NCI-H2171 (cell line): ENCODE measurements at places on chromosomes 6 and 20.

DNA sequence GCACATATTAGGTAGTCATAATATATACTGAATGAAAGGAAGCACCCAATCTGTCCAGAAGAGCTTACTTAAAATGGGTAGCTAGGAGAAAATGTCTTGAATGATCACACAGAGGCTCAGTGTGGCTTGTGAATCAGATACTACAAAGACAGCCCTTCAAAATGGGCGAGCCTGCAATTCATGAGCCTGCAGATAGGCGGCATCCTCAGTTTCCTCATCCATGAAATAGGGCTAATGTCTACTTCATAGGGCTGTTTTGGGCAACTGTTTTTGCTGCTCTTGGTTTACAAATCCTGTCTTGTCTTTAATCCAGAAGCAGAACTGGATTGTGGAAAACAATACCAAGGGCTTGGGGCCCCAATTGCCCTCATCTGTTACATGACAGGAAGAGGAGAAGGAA is 129.3 kb upstream of the KCNK16 start:
- DNase-seq: no peak

DNA sequence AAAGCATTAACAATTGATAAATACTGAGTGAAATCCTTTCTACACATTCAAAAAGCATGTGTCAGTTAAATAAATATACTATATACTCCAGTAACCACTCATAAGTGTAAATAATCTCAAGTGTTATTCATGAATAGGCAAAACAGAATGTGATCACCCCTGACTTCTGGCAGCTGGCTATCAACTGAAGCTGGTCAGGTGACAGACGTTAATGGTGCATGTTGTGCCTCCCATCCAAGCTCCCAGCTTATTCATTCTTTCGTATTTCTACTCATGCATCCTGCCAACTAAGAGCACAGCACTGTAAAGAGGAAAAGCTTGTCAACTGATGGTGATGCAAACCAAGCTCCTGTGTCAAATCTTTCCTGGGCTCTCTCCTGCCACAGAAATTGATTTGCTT is 7.7 kb downstream of the PSMB1 start:
- DNase-seq: no peak

- DNase-seq: no peak
These were observed 8.1 kb downstream of the PTPN1 start for GRCh38 chr20:50518270-50518721.

GRCh38 chr6:46338131-46338530 is 153.1 kb downstream of the RCAN2 start:
- no peak for DNase-seq

DNA sequence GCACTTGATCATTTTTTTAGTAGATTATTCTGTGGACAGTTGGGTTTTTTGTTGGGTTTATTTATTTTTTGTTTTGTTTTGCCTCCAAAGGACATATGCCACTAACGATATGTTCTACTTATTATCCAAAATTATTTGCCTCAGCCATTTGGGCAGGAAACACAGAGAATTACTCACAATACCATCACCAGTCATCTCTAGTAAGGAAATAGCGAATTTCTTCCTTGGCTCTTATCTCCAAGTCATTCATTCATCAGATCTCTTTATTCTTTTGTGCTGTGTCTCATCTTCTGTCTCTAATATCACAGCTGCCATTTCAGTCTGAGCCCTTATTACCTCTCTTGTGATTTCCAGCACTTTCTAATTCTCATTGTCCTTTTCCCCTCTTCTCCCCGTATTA is 130.4 kb upstream of the SMLR1 start:
- DNase-seq: no peak

GRCh38 chr20:3786126-3786484 is 435 bp downstream of the CENPB start:
- DNase-seq: peak; percentile 52

- no peak for DNase-seq
These were observed 62.7 kb downstream of the FOXC1 start for GRCh38 chr6:1672379-1672778.

- no peak for DNase-seq
These were observed 15.1 kb upstream of the ISM1 start for GRCh38 chr20:13205848-13206434.

- DNase-seq: no peak
These were observed 72.3 kb downstream of the RAMACL start for GRCh38 chr6:166514196-166514595.

GRCh38 chr20:774016-774659 is 5.8 kb upstream of the SLC52A3 start:
- DNase-seq: no peak

- no peak for DNase-seq
These were observed 177.7 kb upstream of the CDYL start for GRCh38 chr6:4598384-4598995.

DNA sequence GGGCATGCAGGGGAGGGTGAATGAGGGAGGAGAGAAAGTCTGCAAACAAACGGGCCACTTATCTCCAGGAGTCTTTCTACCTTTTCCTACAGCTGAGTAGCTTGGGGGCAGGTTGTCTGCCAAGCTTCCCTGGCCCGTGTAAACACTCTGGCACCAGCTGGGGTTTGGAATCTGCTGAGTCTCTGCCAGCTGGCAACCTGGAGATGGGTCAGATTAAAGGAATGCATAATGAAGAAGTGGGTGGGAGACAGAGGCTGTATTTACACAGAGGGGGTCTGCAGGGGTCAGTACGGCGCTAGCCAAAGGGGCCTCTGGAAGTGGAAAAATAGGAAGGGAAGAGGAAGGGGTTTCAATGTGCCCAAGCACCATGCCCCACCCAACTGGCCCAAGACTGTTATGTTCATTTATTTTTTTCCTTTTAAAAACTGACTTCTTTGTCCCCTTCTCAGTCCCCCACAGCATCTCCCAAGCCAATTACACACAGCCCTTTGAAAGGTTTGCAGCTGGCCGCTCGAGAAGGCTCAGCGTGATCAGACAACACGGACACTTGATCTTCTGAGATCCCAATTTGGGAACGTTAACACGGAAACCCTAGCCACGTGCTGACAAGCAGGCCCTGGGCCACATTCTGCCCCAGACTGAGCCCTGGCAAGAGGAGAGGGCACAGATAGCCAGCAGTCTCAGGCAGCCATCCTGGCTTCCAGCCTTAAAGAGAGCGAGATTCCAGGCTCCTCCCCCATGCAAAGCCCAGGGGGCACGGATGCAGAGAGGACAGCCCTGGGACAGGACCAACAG is 25.2 kb downstream of the TRAM2 start:
- peak; percentile 56 for DNase-seq

GRCh38 chr6:146311079-146311478 is 232.6 kb upstream of the RAB32 start:
- DNase-seq: no peak

GRCh38 chr6:28205879-28206278 is 19.2 kb upstream of the ZSCAN9 start:
- DNase-seq: no peak

GRCh38 chr6:130982941-130983456 is 80.0 kb downstream of the EPB41L2 start:
- DNase-seq: no peak

DNA sequence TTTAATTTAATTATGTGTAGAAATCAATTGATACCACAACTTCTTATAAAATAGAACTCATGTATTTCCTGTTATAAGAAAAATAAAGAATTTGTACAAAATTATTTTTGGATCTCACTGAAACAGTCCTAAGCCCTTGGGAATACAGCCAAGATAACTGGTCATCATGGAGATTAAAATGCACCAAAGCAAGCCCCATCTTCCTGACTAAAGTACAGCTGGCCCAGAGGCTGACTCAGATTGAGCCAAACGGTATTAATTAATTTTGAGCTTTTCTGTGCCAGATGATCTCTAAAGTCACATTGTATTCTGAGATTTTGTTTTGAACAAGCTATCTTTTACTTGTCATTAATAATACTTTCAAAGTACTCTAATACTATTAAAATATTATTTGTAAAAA is 978.5 kb downstream of the TBC1D32 start:
- no peak for DNase-seq

- no peak for DNase-seq
These were observed 24.4 kb downstream of the COMMD7 start for GRCh38 chr20:32718749-32719348.

DNA sequence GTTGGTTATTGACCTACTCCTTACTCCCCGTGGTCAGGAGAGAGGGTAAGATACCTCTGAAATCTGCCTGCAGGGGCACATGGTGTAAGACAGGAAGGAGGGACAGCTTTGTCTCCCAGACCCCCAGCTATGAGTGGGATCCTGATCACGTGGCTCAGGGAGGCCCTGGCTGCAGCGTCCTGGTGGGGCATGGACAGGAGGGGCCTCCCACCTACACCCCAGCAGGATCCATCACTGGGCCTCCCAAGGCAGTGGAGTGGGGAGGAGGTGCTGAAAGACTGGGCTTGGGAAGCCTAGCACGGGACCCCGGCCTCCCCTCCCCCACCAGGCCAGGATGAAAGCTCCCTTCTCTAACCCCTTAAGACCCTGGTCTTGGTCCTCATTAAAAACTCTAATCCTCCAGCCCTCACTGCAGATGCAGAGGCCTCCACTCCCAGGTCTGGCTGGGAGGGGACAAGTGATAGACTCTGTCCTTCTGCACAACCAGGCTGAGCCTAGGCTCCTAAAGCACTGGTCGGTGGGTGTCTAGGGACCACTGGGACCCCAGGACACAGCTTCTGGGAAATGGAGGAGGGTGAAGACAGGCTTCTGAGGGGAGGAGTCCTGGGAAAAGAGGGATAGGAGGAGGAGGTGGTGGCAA is 29.6 kb upstream of the VEGFA start:
- no peak for DNase-seq

- no peak for DNase-seq
These were observed 43.8 kb upstream of the RPS6KA2 start for GRCh38 chr6:166670894-166671293.

DNA sequence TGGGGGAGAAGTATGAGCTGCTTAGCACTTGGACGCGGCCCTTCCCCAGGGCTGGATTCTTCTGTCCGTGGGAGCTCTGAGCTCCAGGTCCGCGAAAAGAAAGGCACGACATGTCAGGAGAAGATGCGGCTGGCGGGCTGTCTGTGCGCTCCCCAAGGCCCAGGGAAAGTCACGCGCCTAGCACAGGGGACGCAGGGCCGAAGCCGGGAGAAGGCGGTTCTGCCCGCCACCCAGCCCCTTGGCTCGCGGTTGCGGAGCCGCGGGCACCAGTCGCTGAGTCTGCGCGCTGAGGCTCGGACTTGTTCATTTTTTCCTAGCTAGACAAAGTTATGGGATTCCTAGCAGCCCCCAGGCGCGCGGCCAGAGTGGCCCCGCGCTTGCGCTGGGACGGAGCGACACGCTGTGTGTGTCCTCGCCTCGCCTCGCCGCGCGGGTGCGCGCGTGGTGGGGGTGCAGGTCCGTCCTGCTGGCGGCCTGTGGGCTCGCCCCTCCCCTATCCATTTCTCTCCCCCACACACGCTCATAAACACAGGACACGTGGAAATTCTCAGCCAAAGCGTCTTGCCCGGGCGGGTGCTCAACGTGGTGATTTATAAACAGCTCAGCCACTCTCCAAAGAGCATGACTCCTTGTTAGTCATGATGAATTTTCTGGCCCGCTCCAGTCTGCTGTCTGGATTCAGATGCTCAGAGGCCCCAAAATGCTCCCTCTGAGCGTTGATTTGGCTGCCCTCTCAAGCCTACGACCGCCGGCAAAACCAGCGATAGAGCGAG is 1.9 kb upstream of the POU3F2 start:
- no peak for DNase-seq

- DNase-seq: no peak
These were observed 9.3 kb downstream of the PREX1 start for GRCh38 chr20:48818481-48818987.

GRCh38 chr6:128149796-128150195 is 248.9 kb upstream of the THEMIS start:
- DNase-seq: no peak

DNA sequence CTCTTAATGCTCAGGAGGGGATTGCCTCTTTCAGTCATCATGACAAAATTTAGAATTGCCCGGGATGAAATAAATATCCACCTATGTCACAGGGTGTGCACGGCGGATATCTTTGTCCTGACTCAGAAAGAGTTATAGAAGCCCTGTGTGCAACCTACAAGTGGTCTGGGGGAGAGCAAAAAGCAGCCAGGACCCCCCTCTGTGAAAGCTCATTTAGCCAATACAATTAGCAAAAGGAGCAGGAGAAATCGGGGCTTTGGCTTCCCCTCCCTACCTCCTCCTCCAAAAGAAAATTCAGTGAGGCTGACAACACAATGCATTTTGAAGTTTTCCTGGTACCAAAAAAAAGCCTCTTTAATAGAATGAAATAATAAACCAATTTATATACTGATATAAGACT is 21.8 kb downstream of the FOXA2 start:
- no peak for DNase-seq

DNA sequence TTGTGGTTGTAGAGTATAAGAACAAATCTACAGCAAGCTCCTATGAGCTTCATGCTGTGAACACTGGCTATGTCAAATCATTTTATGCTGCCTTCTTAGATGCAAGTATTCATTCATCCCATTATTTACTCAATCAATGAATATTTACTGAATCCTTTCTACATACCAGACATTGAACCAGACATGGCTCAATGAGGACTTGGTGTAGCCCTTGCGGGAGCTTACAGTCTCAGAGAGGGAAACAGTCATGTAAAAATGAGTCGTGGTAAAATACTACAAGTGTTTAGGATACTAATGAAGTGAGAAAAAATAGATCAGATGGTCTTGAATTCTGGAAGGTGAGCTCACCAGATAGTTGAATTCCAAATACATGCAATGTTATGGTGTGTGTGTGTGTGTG is 44.8 kb upstream of the ENPP1 start:
- no peak for DNase-seq

DNA sequence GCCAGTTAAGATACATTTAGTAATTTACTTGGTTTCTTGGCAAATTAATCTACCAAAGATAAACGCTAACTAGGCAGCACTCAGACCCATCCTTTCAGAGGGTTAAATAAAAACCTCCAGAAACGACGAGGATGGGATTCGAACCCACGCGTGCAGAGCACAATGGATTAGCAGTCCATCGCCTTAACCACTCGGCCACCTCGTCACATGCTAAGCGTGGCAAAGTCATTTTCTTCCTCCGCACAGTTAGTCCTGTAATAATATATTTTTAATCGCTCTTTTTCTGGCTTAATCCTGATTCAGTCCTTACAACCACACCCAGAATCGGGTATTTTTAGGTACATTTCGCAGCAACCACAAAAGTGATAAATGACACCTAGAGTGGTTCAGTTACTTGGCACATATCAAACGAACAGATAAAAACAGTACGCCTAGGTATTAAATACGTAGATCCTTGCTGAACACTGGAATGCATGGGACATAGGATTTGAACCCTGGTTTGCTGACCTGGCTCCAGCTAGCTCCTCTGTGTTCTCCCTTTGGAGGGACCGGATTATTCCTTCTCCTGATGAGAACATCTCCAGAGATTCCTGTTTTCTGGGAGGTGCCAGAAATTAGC is 71.6 kb downstream of the GPX5 start:
- DNase-seq: peak; percentile 22

- peak; percentile 21 for DNase-seq
These were observed at the start of gene TOX2 for GRCh38 chr20:43914311-43915210. TOX2 (plus strand) TSS chr20:43914852; CDS start chr20:43914892, 40 bp downstream.
